ENCODE measurements at places on chromosomes 6 and 20.

GRCh38 chr20:44354979-44355497 is 461 bp upstream of the HNF4A start:
- no peak for DNase-seq

DNA sequence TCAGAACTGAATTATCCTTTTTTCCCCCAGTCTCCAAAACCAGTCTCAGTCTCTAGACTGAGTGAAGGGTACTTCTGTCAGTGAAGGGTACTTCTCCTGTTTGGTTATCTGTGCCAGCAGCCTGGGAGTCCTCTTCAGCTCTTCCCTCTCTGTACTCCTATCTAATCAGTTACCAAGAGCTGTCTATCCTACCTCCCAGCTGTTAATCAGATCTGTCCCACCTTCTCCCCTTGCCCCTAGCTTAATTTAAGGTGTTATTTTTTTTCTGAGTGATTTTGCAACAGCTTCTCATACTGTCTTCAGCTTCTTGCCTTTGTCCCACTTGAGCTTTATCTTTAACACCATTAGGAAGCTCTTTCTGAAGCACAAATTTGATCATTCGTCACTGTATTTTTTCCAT is 491.9 kb upstream of the SOX4 start:
- DNase-seq: no peak

- peak; percentile 91 for DNase-seq
These were observed at the start of gene EZR for GRCh38 chr6:158819213-158819976. Gene EZR (minus strand): TSS chr6:158819368. CDS start chr6:158818093, 1,275 bp downstream.

DNA sequence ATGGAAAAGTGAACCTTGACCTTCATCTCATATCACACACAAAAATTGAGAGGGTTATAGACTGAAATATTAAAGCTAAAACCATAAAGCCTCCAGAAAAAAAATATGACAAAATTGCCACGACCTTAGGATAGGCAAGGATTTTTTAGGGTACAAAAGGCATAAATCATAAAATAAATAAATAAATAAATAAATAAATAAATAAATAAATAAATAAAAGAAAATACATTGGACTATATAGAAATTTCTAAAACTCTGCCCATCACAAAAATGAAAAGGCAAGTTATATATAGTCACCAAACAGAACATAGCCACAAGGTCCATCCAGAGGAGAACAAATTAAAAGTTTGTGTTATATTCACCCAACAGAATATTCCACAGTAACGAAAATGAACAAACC is 108.6 kb downstream of the INSM1 start:
- no peak for DNase-seq

DNA sequence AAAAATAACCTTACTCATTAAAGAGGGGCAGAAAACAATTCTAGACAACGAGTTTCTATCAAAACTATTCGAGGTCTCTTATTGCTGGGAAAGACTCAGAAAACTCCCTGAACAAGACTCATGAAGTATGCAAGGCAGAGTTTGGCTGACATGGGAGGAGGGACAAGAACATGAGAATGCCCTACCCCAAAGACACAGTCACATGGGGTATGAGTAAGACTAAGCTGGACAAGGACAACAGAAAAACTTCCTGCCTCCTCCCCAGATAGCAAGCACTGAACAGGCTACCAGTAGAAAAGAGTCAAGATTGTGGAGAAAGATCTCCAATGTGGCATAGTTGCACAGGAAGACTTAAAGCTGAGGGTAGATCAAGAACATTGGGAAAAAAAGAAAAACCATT is 39.7 kb upstream of the PHIP start:
- no peak for DNase-seq

- peak; percentile 86 for DNase-seq
These were observed 58.6 kb upstream of the SNX9 start for GRCh38 chr6:157764178-157765068.

Measured in CD4-positive, alpha-beta T cell treated with Interleukin-6 for 4 hours (primary cell).